ENCODE measurements at places on chromosomes 13 and 19. TPM values are rescaled to one million over a fixed set of nuclear protein-coding genes. Genes with fewer than 3 reads are reported as not detected.

CACNG8 gene
- total RNA-seq, result 0.41 TPM

KLK6 gene
- total RNA-seq, result not detected

HSPB6 gene
- 713 TPM for total RNA-seq

PLEKHF1 gene
- 49.8 TPM for total RNA-seq

DNA sequence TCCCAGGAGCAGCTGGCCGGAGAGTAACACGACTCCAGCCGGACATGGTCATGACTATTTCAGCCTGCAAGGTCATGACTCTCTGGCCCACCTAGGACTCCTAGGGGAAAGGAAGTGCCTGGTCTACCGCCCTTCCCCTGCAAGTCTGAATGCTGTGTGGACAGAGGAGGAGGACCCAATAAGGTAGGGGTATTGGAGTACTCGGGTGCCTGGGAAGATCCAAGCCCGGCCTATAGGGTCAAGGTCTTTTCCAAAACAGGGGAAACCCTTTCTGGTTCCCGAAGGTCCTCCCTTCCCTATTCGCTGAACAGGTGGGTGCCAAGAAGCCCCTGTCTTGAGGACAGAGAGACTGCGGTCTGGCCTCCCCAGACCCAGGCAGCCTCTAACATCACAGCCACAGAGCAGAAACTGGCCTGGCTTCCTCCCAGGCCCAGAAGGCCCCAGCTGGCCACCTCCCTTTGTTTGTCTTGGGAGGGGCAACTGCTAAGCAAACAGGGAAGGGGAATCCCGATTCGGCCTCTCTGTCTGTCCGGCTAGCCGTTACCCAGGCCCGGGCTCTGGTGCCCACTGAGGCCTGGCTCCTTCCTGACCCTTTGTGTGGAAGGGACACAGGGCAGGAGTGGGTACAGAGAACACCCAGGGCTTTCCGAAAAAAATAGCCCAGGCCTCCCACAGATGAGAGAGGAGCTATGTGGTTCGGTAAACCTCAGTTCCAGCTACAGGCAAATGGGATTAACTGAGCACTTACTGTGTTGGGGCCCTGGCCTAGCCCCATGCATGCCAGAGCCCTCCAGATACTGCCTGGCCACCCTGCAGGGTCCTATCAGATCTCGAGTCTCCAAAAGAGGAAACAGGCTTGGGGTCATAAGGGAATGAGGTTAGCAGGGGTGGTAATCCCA is 5.2 kb upstream of the GRAMD1A start:
- DNase-seq, result peak; percentile 27

PNMA8B gene
- total RNA-seq, result 6.3 TPM

DNA sequence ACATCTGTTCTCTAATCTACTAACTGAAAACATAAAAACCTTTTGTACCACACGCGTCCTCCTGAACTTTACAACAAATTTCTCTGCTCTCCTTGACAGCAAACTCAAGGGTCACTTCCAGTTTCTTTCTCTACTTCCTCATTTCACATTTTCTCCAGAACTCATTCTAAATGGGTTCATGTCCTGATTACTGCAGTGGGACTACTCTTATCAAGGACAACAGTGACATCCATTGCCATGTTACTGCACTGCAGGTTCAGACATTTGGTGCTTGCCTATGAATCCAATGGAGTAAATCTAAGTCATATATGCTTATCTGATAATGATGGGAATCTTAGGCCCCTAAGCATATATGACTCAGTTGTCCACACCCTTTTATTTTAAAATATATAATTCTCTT is 35.3 kb downstream of the FPR3 start:
- peak; percentile 14 for DNase-seq

IZUMO2 gene
- not detected for total RNA-seq

CHST8 gene
- total RNA-seq, result not detected

WDR62 gene
- 10.1 TPM for total RNA-seq

GRCh38 chr19:5567360-5567969 is at the start of gene TINCR:
TSS of gene TINCR (minus strand) at chr19:5567953.
- DNase-seq, result no peak

OR7A5 gene
- not detected for total RNA-seq

FFAR3 gene
- not detected for total RNA-seq

DNA sequence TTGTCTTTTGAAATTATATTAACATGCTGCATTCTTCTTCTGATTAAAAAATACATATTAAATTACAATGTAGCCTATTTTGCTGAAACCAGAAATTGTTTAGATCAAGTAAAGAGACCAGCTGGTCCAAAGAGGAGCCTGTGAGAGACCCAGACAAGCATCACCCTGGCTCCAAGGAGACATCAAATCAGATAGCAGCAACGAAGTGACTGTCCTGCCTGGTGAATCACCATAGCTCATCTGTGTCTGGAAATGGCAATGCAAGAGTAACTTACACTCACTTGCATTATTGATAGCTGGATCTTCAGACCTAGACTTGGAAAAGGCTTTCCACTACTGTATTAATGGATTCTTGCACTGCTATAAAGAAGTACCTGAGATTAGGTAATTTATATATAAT is 169.1 kb downstream of the KCTD12 start:
- DNase-seq, result no peak

DNA sequence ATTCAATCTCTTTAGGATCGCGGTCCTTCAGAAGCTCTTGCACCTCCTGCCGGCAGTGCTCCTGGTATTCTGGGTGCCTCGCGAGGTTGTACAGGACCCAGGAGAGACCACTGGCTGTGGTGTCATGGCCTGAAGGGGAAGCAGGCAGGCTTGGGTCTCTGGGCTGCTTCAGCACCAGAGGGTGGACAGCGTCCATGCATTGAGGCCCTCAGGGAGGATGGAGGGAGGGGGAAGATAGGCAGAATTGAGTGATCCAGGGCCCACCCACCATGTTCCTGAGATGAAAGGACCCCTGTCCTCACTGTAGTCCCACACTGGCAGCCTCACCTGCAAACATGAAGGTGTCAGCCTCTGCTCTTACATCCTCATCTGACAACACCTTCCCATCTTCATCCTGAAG is 17.9 kb upstream of the OR10H5 start:
- no peak for DNase-seq

GRCh38 chr13:97141564-97142005 is 80.5 kb upstream of the MBNL2 start:
- DNase-seq, result peak; percentile 73

- DNase-seq, result peak; percentile 1
Measured at GRCh38 chr19:30785458-30786137, 413.4 kb downstream of the ZNF536 start.

CLDND2 gene
- 0.36 TPM for total RNA-seq

DNA sequence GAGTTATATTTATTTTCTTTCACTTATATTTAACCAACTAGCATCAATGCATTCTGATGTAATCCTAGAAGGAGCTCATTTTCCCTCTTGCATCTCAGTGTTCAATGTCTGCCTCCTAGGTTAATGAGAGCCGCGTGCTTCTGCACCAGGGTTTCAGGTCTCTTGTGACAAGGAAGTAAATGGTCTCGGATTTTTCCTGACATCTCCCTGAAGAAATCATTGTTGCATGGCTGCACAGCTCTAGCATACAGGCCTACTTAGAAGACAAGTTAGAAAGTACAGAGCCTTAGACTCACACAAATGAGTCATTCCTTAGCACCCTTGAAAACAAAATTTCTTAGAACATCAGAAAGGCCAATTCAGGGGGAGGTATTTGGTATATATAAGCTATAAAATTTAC is 57.2 kb upstream of the KLF12 start:
- DNase-seq, result no peak

- no peak for DNase-seq
Measured at GRCh38 chr13:85631801-85632200, 167.4 kb downstream of the SLITRK6 start.

GRCh38 chr19:7637374-7638256 is 705 bp downstream of the STXBP2 start:
- no peak for DNase-seq

DNA sequence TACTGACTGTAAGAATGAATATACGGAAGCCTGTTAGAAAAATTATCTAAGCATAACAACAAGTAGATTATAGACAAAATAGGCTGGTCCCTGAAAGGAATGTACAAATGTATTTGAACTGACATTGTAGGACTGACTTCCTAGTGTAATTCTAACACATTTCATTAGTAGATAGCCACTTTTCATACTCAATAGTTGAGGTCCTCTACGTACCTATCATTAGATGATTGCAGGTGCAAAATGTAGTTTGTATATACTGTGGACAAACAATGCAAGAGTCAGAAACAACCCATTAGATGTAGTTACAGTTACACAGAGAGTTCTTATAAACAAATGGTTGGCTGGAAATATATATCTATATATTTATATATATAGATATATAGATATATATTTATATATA is 402.3 kb upstream of the SLITRK6 start:
- no peak for DNase-seq

C13orf42 gene
- not detected for total RNA-seq

EDNRB gene
- 23.3 TPM for total RNA-seq

NLRP4 gene
- total RNA-seq, result not detected

DNA sequence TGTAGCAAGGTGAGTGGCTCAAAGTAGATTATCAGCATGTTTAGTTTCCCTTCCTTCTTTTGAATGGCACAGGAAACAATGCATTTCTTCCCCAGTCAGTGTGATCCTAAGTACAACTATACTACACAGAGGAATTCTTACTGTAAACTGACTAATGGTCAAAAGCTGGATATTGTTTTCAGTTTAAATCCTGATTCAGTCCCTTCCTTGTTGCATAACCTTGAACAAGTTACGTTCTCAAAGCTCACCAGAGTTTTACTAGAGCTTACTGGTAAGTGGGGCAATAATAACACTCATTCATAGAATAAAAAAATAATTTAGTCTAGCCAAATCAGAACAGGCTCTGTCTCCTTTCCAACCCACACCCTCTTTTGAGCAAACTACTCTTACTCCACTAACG is 180.1 kb downstream of the POSTN start:
- peak; percentile 59 for DNase-seq

DNA sequence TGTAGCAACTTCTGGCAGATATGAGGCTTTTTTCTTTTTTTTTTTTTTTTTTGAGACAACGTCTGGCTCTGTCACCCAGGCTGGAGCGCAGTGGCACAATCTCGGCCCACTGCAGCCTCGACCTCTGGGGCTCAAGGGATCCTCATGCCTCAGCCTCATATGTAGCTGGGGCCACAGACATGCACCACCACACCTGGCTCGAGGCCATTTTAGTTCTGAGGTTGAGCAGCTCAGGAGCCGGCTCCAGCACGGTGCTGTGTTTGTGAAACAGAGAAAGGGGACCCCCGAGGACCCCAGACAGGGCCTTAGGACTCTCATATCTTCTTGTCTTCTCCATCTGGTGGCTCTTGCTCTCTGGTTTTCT is 3.4 kb upstream of the FLT3LG start:
- DNase-seq, result no peak

NKPD1 gene
- 0.25 TPM for total RNA-seq
